Foreskin keratinocyte (primary cell): ENCODE measurements at places on chromosomes 4 and X.

DNA sequence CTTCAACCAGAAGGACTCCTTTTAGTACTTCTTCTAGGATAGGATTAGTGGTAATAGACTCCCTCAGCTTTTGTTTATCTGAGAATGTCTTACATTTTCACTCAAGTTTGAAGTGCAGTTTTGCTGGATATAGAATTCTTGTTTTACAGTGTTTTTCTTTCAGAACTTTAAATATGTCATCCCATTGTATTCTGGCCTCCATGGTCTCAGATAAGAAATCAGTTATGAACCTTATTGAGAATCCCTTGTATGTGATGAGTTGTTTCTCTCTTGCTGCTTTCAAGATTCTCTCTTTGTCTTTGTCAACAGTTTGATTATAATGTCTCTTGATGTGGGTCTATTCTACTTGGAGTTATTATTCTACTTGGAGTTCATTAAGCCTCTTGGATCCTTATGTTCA, 116.1 kb upstream of the CITED1 start:
- no peak for DNase-seq

DNA sequence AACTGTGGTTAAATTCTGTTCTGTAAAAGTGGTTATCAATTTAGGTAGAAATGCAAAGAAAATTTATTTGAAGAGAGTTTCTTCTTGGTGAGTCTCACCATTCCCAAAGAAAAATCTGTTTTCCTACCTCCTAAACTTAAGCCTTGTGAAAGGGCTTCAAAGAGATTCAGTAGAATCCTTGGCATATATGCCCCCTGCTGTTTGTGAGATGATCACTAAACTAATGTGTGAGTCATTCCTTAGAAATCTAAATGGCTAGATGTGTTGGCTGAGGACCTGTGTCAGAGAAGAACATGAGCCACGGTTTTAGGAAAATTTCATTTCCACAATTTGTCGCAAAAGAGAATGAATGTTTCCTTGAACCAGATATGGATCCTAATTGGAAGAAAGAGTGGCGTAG, 260.9 kb downstream of the SLC7A11 start:
- DNase-seq, result peak; percentile 47

DNA sequence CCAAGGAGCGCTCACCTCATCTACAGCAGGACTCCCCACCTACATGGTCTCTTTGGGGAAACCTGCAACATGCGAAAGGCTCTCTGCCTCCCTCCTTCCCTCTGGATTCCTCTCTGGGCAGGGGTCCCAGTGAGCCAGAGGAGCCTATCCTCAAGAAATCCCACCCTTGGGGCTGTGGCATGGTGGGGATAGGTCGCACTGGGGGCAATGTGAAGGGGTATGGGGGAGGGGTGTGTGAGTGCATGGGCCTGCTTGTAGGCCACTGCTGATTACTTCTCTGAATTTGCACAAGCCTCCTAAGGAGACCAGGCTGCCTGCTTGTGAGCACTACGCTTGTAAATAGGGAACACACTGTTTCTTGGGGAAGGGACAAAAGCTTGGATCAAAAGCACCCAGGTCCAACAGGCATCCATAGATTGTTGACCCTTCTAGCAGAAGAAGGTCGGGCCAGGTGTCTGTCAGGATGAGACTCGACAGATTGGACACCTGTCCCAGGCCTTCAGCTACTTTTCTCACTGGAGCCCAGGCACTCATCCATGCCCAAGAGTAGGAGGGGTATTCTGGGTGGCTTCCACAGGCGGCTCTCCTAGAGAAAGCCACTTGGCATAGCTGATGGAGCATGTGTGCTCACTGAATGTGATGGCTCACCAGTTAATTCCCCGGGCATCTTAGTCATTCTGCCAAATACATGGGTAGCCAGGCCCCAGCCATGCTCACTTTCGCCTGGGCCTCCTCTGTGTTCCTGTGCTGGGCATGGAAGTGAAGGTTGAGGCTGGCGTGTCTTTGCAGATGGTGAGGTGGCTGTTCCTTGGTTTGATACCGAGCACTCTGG, 75.0 kb downstream of the NBDY start:
- no peak for DNase-seq

DNA sequence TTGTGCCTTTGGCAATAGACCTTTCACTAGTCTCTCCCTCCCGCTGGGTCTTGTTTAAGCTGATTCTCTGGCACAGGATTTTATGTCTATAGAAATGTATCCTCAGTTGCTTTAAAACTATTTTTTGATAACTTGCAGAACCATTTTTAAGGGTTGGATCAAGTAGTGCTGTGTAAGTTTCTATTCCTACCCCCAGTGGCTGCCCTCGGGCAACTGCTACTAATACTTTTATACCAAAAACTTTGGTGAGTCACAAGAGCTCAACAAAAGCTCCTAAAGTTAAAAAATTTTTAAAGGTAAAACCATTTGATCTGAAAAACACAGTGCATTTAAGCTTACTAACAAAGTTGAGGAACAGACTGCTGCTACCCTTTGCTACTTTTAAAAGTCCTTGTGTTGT, 1460.6 kb upstream of the PCDH7 start:
- peak; percentile 60 for DNase-seq

DNA sequence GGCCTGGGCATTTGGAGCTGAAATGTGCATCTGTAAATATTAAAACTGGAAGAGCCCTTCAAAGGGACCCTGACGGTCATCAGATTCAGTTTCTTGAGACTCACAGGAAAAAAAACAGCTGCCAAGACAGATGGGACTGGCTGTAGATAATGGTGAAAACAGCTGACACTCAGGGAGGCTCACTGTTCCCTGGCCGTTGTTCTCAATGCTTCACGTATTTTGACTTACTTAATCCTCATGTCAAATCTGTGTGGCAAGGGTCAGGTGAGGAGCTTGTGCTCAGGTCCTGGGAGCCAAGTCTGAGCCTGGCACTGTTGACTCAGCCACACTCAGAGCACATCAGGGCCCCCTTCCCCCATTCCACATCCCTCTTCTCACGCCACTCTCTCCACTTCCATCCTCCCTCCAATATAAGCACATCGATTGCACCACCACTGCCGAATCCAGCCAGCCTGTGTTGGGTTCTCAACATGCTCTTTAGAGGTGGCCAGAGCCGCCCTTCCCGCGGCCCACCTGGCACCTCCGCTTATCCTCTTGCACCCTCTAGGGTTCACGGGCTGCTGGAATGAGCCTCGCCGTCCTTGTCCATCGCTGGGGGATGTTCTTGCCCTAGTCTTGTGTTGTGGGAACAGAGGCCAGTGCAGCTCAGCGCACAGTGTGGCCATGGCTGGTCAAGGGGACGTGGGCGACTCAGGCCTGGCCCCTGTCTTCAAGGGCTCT, 40.1 kb downstream of the EVC start:
- peak; percentile 60 for DNase-seq

- no peak for DNase-seq
These were observed 66.4 kb upstream of the OR13H1 start for GRCh38 chrX:131477498-131477897.

GRCh38 chrX:115266300-115266699, 23.2 kb upstream of the LUZP4 start:
- DNase-seq, result peak; percentile 4

DNA sequence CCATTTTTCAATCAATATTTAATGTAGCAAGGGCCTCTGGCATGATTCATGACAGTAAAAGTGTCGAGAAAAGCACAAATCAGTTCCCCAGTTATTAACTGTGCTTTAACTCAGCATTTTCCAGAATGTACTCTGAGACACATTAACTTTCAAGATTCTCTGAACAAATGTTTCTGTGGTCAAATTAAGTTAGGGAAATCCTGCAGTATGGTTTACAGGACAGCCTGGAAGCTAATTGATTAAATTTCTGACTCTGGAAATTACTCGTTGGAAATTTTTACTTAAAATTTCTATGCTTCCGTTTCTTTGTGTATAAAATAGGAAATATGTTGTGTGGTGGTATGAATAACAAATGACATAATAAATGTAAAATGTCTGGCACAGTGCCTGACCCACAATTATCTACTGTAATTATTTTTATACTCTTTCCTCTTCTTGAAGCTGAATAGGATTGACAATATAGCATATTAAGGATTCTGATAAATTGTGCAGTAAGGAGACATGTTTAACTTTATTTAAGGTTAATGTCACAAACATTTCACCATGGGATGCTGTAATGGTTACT, 33.7 kb downstream of the STK32B start:
- no peak for DNase-seq

GRCh38 chr4:169153481-169154087, 117.2 kb downstream of the SH3RF1 start:
- no peak for DNase-seq

GRCh38 chr4:35697210-35697736, 547.0 kb downstream of the ARAP2 start:
- DNase-seq, result no peak

- no peak for DNase-seq
These were observed 72.8 kb downstream of the MAOB start for GRCh38 chrX:43809463-43809862.

DNA sequence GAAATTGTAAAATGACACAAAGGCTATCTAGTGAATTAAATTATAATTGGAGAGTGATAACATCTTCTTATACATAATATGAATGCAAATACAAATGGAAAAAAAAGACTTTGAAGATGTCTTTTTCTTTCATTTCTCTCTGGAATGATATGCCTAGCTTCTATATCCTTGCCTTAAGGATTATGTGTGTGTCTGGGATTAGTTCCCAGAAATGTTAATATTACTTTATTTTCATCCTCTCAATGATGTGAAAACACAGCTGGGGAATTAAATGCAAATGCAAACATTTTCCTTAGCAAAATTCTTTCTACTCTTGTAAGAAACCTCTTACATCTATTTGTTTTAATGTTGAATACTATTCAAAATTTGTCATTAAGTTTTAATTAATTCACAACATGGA, 441.9 kb downstream of the FSTL5 start:
- DNase-seq, result no peak

DNA sequence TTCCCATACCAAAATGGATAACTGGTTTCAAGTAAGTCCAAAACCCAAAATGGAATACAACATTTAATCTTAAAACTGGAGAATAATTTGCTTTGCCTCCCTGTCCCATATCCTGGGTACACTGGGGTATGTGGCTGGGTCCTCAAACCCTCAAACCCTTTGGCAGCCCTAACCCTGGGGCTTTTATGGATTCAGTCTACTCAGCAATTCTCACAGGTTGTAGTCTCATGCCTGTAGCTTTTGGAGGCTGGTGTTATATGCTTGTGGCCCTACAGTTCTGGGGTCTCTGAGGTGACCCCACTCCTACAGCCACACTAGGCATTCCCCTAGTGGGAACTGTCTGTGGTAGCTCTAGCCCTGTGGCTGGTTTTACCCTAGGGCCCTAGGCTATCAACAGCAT, 110.5 kb upstream of the NRK start:
- no peak for DNase-seq

DNA sequence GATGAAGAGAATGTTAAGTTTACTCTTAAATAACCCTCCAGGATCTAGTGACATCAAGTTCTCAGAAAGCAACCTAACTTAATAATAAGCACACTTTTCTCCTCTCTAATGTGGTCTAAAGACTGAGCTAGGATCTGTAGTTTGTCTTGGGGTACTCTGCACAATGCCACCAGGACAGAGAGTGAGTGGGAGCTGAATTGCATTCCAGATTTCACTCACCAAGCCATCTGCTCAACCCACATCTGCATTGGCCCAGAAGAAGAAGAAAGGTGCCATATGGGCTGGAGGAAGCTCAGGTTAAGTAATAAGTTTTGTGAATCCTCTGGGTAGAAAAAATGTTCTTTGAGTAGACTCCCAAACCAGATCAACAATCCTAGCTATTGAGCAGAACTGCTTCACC, 384.6 kb downstream of the PPP3CA start:
- no peak for DNase-seq

DNA sequence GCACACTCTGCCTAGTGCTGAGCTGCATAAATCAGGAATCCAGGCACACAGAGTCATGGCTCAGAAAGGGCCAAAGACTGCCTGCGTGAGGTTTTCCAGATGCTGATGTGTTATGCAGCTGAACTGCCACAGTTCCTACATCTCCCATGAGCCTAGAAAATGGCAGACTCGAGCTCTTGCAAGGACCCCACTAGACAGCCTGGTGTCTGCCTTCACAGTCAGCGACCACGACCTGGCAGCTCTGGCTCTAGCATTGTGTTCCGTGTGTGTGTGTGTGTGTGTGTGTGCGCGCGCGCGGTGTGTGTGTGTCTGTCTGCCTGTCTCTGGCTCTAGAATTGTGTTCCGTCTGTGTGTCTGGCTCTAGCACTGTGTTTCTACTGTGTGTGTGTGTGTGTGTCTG, 203.6 kb upstream of the AGTR2 start:
- DNase-seq, result no peak

DNA sequence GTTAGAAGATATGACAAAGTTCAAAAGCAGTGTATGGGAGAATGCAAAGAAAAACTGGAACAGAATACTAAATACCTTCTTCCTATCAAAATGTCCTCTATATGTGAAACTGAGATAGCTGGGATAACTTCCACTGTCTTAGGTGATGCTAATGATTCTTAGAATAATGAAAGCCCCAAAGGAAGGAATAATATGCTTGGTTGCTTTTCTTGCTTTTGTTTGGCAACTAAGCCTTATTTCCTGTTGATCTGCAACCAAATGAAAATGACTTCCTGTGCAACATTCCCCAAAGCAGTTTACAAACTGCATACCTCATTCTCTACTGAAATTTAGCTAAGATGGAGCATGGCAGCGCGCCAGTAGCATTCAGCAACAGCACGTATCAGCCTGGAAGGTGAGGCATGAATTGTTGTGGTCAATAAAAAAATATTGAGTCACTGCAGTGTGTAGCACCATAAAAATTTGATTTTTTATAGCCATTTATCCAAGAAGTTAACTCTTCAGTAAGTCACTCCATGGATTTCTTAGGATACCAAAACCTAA, 18.7 kb downstream of the NDNF start:
- peak; percentile 27 for DNase-seq
